Natural killer cell treated with Interleukin-12 subunit alpha and Interleukin-12 subunit beta and Interleukin-15 and Interleukin-18, amount 100 ng/mL, for 72 hours (primary cell): ENCODE measurements at places on chromosomes 1 and 21. TPM values are rescaled to one million over a fixed set of nuclear protein-coding genes. Genes with fewer than 3 reads are reported as not detected.
A peak's percentile ranks its signal among the peaks of the same experiment; 100 is the strongest.

GRCh38 chr1:2288816-2289536 is 60.9 kb downstream of the SKI start:
- no peak overlapping the region for H3K4me3 ChIP-seq
- no peak for DNase-seq
- H3K27me3 ChIP-seq = no peaks in the 10 kb centered on the region
- H3K36me3 ChIP-seq = no peaks in the 10 kb centered on the region

- no peaks in the 10 kb centered on the region for H3K27me3 ChIP-seq
- no peaks in the 10 kb centered on the region for H3K4me1 ChIP-seq
- no peaks in the 10 kb centered on the region for H3K36me3 ChIP-seq
These were observed 297.4 kb downstream of the ST6GALNAC3 start for GRCh38 chr1:76371941-76372340.

- H3K27ac ChIP-seq = no peak overlapping the region
- no peaks in the 10 kb centered on the region for H3K36me3 ChIP-seq
- H3K4me3 ChIP-seq = peak overlapping the region; percentile 13
- peaks cover 43% of the 10 kb centered on the region for H3K27me3 ChIP-seq
These were observed 1.6 kb upstream of the HYI start for GRCh38 chr1:43455213-43455889.

DNA sequence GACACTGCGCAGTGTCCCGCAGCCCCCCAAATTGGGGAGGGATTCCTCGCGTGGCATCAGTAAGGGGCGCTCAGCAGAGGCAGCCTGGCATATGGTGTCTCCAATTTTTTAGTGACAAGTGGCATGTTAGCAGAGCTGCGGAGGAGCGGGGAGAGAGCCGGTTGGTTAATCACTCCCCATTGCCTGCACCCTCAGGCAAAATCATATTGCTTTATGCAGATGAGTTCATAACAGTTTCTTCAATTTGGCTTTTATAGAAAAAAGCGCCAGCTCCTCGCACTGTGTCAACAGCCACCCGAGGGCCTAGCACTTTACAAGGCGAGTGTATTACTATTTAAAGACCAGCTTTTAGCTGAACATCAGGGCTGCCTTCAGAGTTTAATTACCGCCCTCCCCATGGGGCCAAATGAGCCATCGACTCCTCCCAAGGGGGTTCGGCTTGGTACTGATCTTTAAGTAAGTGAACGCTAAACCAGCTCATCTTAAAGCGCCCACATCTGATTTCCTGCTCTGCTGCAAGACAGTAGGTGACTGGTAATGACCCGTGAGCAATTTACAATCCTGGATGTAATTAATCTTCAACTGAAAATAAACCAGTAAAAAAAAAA is 298.9 kb downstream of the DSCAM start:
- no peaks in the 10 kb centered on the region for H3K36me3 ChIP-seq
- no peak overlapping the region for H3K27ac ChIP-seq
- H3K27me3 ChIP-seq = no peaks in the 10 kb centered on the region

- peak overlapping the region; percentile 41 for H3K27ac ChIP-seq
- H3K4me1 ChIP-seq = peaks cover 20% of the 10 kb centered on the region
- no peaks in the 10 kb centered on the region for H3K27me3 ChIP-seq
- DNase-seq = no peak
- no peaks in the 10 kb centered on the region for H3K36me3 ChIP-seq
These were observed 57.5 kb downstream of the BCL9 start for GRCh38 chr1:147598621-147599361.

- no peak overlapping the region for H3K4me3 ChIP-seq
- no peak overlapping the region for H3K27ac ChIP-seq
- DNase-seq = no peak
- H3K4me1 ChIP-seq = peaks cover 7% of the 10 kb centered on the region
These were observed 38.6 kb downstream of the EIF2B3 start for GRCh38 chr1:44947774-44948311.

DNA sequence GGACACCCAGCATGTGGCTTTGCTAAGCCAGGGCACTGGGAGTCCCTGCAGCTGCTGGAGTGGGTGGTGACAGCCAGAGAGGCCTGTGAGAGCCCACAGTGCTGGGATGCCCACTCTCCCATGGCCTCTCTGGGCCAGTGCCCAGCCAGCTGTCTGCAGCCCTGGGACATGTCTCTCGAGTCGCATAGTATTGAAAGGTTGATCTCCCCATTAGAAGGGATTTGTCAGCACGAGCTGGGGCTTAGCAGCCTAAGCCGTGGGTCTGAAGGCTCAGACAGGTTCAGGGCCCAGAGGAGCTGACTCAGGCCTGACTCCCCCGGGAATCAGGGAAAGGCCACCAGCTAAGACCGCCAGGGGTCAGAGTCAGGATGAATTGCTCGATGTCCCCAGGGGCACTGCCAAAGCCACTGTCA is 53.5 kb downstream of the FOXD2 start:
- no peak for DNase-seq
- no peaks in the 10 kb centered on the region for H3K36me3 ChIP-seq
- H3K27ac ChIP-seq = no peak overlapping the region
- H3K4me3 ChIP-seq = no peak overlapping the region

GRCh38 chr1:232142403-232143314 is 487.3 kb downstream of the SIPA1L2 start:
- no peak overlapping the region for H3K4me3 ChIP-seq
- H3K27me3 ChIP-seq = peaks cover 16% of the 10 kb centered on the region
- no peaks in the 10 kb centered on the region for H3K4me1 ChIP-seq
- no peaks in the 10 kb centered on the region for H3K36me3 ChIP-seq
- no peak overlapping the region for H3K27ac ChIP-seq

- H3K27me3 ChIP-seq = peaks cover 39% of the 10 kb centered on the region
- H3K4me1 ChIP-seq = peaks cover 11% of the 10 kb centered on the region
- no peaks in the 10 kb centered on the region for H3K36me3 ChIP-seq
- H3K27ac ChIP-seq = no peak overlapping the region
These were observed 21.5 kb upstream of the SMYD2 start for GRCh38 chr1:214259353-214259977.

The RHCE gene
- total RNA-seq = not detected

The AADACL4 gene
- total RNA-seq = not detected

The FCRL1 gene
- total RNA-seq = not detected

The TLR5 gene
- 0.11 TPM for total RNA-seq

The LIPI gene
- not detected for total RNA-seq

The KRTAP13-2 gene
- not detected for total RNA-seq
